Stomach (tissue), 19 donors: ENCODE measurements at places on chromosomes 11 and 22. TPM values are rescaled to one million over a fixed set of nuclear protein-coding genes. Genes with fewer than 3 reads are reported as not detected.

DNA sequence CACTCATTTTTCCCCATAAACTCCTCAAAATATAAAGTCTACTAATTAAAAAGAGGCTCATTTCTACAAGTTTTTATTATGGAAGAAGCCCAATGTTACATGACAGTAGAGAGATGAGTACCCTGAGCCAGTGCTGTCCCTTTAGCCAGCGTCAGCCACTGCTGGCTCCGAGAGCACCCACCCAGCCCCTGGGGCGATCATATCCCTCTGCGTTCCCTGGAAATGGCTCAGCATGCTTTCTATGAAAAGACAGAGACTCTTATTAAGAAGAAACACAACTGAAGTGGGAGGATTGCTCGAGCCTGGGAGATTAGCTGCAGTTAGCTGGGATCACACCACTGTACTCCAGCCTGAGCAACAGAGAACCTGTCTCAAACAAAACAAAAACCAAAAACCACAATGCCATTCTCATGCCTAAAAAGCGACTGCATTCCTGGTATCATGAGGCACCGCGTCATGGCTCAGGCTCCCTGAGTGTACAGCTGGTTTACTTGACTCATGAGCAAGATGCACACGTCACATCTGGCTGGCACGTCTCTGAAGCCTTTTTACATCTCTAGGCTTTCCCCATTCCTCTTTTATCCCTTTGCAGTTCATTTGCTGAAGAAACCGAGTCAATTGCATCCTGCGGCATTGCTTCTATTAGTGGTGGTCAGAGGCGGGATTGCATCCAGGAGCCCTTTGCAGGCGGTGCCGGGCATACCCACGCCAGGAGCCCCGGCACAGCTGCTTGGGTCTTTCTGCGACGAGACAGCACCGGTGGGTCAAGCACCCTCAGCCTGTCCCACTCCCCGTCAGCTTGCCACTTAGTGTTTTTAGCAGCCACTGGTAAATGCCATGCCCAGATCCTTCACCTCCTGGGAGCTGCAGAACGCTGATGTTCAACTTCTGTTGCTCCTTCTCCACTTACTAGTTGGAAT lies 119.9 kb downstream of the CTTN start:
- H3K36me3 ChIP-seq: no peaks in the 10 kb centered on the region
- no peak overlapping the region for H3K4me3 ChIP-seq
- DNase-seq: no peak
- H3K4me1 ChIP-seq: peaks cover 9% of the 10 kb centered on the region
- no peaks in the 10 kb centered on the region for H3K27me3 ChIP-seq
- H3K27ac ChIP-seq: no peak overlapping the region

- H3K4me3 ChIP-seq: no peak overlapping the region
- H3K36me3 ChIP-seq: no peaks in the 10 kb centered on the region
- H3K4me1 ChIP-seq: no peaks in the 10 kb centered on the region
- H3K27me3 ChIP-seq: no peaks in the 10 kb centered on the region
- no peak overlapping the region for H3K27ac ChIP-seq
These were observed 284.8 kb downstream of the TENM4 start for GRCh38 chr11:79156031-79156430.

DNA sequence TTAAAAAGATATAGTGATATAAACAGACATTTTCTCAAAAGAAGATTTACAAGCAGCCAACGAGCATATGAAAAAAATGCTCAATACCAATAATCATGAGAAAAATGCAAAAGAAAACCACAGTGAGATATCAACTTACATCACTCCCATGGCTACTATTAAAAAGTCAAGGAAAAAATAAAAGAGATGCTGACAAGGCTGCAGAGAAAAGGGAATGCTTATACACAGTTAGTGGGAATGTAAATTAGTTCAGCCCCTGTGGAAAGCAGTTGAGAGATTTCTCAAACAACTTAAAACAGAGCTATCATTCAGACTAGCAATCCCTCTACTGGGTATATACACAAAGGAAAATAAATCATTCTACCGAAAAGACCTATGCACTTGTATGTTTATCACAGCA lies 97.1 kb upstream of the CARD18 start:
- no peaks in the 10 kb centered on the region for H3K36me3 ChIP-seq
- no peak overlapping the region for H3K4me3 ChIP-seq
- H3K4me1 ChIP-seq: no peaks in the 10 kb centered on the region

DNA sequence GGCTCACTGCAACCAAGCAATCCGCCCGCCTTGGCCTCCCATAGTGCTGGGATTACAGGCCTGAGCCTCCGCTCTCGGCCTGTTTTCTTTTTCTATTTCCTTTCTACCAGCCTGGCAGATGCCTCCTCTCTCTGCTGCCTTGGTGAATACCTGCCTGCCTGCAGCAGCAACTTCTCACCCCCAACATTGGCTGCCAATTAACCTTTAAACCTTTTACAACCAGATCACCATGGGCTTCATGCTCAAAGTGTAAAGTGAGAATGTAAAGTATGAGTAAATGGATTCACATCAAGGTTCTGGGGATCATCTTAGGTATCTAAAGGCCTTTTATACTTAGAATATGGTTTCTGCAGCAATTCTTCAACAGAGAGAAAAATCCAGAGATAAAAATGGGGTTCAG lies 13.0 kb upstream of the FCHSD2 start:
- DNase-seq: no peak
- no peaks in the 10 kb centered on the region for H3K27me3 ChIP-seq
- no peak overlapping the region for H3K4me3 ChIP-seq

GRCh38 chr11:20369826-20370225 lies 6.3 kb downstream of the HTATIP2 start:
- H3K36me3 ChIP-seq: peaks cover 8% of the 10 kb centered on the region
- DNase-seq: no peak
- no peak overlapping the region for H3K4me3 ChIP-seq
- H3K27me3 ChIP-seq: no peaks in the 10 kb centered on the region
- H3K27ac ChIP-seq: no peak overlapping the region

DNA sequence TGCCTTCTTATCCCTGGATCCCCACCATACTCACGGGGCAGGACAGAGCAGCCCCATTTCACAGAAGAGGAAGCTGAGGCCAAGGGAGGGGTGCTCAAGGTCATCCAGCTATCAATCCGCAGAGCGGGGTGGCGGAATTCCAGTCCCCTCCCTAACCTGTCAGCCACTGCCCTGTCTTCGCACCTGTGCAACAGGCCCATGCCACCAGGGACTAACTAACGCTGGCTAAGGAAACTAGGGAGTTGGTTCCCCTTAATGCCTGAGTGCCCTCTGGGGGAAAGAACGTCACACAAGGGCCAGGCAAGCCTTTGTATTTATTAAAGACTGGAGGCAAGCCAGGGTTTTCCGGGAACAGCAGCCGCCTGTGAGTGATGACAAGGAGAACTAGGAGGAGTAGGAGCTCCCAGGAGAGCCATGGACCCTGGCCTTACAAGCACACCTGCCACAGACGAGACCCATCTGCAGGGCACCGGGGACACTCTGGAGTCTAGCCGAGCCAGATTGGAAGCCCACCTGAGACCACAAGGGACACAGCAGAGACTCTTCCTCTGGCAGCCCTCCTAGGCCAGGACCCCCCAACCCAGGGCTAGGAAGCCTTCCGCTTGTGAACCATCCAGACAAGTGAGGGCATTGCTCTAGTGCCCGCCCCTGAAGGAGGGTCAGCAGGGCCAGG lies 64.4 kb downstream of the MYH9 start:
- peaks cover 57% of the 10 kb centered on the region for H3K4me1 ChIP-seq
- no peak overlapping the region for H3K4me3 ChIP-seq
- no peaks in the 10 kb centered on the region for H3K27me3 ChIP-seq
- peak overlapping the region; percentile 73 for H3K27ac ChIP-seq
- H3K36me3 ChIP-seq: peaks cover 96% of the 10 kb centered on the region
- peak; percentile 73 for DNase-seq

The DYNC2H1 gene
- 4.8 TPM for polyA plus RNA-seq
